ENCODE measurements at places on chromosomes 5 and 9.

- peak; percentile 8 for DNase-seq
Observed at GRCh38 chr5:40879163-40879942, 29.9 kb upstream of the C7 start.

DNA sequence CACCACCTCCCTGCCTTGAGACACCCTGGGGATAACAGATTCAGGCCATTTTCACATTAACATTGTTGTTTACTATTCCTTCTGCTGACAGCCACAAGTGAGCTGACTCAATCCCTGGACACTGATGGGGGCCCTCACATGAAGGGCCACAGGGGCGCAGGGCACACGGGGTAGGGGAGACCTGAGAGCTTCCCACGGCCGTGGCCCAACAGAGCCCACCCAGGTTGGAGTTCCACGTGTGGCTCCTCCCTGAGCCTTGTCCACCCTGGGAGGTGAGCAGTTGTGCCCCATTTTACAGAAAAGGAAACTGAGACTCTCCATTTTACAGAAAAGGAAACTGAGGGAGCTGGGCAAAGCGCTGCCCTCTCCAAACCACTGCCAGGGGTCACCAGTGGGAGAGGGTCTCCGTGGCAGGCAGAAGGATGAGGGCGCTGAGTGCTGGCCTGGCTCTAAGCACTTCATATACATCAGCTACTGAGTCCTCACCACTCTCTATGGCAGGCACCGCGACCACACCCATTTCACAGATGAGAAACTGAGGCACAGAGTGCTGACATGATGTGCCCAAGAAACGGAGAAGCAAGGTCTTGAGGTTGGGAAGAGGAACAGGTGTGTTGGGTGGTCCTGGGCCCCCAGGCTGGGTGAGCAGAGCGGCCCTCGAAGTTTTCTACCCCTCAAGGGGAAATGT lies 2.3 kb downstream of the NINJ1 start:
- no peak for DNase-seq

DNA sequence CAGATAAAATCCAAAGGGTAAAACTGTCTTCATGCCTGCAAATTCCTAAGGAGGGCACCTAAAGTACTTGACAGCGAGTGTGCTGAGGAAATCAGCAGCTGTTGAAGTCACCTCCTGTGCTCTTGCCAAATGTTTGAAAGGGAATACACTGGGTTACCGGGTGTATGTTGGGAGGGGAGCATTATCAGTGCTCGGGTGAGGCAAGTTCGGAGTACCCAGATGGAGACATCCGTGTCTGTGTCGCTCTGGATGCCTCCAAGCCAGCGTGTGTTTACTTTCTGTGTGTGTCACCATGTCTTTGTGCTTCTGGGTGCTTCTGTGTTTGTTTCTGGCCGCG lies 727 bp upstream of the ADRB2 start:
- DNase-seq, result no peak

GRCh38 chr9:135471791-135472640 lies 7.6 kb upstream of the PPP1R26 start:
- DNase-seq, result no peak

DNA sequence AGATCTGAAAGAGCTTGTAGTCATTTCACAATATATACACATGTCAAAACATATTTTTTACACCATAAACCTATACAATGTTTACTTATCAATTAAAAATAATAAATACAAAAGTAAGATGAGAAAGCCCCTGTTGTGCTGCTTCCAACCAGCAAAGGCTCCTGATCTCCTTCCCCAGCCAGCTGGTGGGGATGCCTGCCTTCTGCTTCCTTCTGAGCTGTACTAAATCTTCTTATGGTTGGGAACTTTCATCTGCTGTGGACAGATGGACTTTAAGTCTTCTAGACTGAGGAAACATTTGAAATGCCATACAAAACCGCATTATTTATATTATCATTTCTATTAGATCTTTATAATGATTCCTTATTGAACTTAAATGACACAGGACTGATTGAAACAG lies 745.3 kb upstream of the CHD1 start:
- DNase-seq, result no peak

- DNase-seq, result no peak
Observed at GRCh38 chr9:7752481-7752880, 47.1 kb downstream of the DMAC1 start.

DNA sequence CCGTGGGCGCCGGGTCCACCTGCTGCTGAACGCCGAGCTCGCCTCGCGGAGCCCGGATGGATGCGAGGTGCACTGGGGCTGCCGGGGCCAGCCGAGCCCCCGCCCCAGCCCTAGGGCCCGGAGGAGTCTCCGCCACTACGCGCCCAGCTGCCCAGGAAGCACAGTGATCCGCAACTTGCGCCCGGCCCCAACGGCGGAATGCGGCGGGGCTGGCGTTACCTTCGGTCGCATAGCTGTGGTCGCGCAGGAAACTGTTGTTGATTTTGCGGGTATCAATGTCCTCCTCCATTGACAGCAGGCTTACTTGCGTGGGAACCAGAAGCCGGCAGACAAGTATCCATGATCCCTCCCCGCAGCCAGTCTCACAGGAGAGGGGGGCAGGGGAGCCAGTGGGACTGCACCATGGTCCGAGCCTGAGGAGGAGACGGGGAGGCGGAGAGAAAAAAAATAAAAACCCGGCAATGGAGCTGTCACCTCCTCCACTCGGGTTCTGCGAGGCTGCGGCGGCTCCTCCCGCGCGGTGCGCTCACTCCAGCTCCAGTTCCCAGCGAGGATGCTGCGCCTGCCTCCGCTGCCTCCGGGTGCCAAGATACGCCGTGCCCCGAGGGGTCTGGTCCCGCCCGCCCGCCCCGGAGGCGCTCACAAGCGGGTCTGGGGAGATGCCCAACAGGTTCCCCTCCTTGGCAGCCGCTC lies 628 bp downstream of the PPP2R2B start:
- no peak for DNase-seq

- DNase-seq, result no peak
Observed at GRCh38 chr5:318931-319601, 2.4 kb upstream of the AHRR start.

DNA sequence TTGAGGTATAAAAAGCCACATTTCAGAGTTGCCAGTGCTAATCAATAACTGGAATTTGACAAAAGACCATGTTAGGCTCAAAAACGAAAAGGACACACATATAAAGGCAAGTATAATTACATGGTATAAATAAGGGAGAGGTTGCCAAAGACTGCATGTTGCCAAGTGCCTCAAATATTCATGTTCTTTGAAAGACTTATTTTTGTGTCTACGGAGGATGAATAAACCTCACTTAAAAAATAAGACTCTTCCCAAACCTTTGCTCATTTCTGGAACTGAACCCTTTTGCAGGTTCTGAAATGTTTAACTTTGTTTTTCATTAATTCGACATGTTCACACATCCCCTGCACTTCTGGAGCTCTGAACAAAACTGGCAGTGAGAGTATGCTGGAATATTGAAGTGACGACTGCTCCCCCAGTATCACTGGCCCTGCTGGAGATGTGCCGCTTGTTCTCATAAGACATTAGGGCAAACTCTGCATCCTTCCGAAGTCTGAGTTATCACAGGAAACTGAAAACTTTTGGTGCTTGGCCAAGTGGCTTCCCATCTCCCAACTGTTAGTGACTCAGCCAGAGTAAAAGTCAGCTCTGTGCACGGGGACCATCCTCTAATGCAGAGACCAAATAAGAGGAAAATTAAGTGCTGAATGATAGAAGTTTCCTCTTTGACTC lies 336.8 kb downstream of the GLIS3 start:
- peak; percentile 69 for DNase-seq

- no peak for DNase-seq
Observed at GRCh38 chr5:149811453-149811852, 81.3 kb downstream of the PPARGC1B start.

DNA sequence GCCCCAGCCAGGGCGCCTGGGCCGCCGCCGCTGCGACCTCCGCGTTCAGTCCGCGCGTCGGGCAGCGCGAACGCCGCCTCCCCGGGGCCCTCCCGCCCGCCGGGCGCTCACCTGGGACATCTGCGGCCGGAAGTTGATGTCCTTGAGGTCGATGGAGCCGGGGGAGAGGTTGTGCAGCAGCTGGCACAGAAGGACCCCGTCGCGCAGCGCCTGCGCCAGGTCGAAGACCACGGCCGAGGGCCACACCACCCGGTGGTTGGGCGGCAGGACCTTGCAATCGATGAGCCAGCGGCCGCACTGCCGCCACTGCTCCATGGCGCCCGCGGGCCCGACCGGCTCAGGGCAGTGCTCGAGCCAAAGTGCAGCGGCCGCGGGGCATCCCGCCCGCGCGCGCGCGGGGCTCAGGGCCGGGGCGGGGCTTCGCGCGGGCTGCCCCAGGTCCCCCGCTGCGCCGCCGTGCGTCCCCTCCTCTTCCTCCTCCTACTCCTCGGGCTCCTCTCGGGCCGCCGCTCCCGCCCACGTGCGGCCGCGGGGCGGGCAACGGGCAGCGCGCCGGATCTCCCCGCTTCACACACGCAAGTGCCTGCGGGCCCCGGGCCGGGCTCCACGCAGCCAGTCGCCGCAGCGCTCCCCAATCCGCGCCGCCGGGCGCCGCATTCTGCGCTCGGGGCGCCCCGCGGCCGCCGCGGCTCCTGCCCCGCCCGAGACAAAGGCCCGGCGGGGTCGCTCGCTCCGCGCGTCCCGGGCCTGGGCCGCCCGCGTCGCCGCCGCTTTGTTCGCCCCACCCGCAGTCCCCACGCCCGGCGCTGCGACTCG lies at the start of gene VAV2:
Gene VAV2, minus strand, starts transcription at position 361 of the 816 bp plus-strand sequence. Its CDS starts 46 bp downstream, at position 315.
- no peak for DNase-seq

DNA sequence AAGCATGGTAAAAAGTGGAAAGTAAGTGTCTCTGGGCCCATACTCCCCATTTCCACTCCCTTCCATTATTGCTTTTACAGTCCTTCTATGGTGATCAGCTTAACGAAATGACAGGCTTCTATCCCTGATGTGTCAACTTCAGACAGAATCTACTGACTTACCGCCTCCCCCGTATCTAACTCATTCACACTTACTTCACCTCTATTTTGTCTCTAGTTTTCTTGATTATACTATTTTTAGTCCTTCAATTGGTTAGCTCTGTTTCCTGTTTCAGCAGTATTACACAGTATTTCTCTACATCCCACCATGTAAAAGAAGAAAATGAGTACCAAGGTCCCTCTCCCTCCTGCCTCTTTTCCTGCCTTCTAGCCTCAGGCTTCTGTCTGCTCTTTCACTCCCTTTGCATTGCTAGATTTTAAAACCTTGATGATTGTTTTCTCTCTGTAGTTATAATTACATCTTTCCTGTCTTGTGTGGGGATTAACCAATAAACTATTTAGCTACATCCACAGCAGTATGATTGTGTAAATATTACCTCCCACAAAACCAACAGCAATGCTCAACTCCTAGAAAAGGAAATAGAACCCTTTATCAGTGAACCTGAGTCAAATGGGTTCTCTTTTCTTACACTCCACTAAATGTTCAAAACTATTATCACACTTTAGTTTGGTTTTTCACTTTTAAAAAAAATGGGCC lies 53.4 kb downstream of the GNAQ start:
- no peak for DNase-seq

GRCh38 chr9:32487981-32488380 lies 38.0 kb downstream of the RIGI start:
- DNase-seq, result peak; percentile 24

DNA sequence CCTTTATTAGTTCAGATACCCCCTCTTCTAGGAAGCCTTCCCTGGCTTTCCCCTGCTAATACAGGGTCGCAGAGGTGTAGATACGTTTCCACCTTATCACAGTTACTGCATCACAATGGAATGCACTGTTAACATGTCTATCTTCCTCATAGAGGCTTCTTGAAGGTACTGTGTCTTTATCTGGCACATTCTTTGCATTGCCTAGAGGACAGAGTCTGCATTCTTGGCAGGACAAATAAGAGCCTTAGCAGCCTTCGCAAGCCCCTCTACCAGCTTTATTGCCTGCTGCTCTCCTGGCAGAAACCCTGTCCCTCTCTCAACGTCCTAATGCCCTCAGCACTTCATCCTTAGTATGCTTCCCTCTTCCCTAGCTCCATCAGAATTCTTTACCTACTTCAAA lies 31.6 kb downstream of the SLC1A3 start:
- DNase-seq, result no peak

- no peak for DNase-seq
Observed at GRCh38 chr5:139848508-139849100, 53.0 kb downstream of the PSD2 start.

DNA sequence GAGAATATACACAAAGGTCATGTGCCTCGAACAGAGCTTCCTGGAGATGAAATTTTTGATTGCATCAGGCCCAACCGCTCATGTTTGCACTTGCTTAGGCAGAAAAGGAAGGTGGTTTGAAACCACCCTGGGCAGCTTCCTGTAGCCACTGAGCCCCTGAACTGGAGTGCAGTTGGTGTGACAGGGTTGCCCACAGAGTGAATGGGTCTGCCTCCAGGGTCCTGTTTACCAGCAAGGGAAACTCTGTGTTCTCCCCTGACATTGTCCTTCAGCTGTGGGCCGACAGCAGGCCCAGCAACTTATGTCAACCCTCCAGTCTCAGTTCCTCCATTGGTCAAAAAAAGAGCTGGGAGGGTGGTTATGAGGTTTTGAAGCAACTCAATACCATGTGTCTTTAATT lies 289.6 kb downstream of the KIF4B start:
- no peak for DNase-seq

DNA sequence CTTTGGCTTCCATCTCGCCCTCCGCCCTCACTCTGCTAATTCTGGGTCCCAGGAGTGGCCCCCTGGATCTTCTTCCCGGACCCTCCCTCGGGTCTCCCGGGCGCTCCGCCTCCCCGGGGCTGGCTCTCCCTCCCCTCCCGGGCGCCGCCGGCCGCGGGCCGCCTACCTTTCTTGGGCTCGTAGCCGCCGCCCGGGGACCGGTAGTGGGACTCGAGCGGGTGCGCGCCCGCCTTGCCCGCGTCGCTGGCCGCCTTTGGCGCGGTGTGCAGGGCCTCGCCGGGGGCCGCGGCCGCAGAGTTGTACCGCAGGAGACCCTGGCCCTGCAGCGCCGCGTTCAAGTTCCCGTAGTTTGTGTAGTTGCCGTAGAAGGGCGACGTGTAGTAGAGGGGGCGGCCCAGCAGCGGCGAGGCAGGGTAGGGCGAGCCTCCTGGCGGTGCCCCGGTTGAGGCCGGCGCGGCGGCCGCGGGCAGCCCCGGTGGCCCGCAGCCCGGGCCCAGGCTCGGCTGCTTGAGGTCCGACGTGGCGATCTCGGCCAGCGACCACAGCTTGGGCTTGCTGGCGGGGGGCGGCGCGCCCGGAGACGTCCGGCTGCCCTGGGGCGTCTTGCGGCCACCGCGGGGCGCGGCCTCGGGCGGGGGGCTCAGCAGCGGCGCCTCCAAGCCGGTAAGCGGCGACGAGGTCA lies 3.2 kb downstream of the IRX2 start:
- no peak for DNase-seq

- DNase-seq, result no peak
Observed at GRCh38 chr9:135991771-135992170, 30.6 kb upstream of the UBAC1 start.

DNA sequence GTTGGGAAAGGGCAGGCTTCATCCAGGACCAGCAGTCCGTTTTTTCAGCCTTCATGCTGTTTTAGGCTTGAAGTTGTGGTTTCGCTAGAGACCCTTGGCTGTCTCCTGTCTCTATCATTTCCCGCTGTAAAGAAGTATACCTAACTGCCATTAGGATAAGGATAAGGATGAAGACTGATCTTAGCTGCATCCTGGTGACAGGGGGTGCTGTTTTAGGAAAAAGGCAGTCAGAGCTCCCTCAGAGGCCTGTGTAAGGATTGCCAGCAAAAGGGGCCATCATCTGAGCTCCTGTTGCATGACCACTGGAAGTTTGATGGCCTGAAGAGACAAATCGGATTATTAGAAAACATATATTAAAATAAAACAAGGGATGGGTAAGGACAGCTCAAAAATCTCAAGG lies 64.8 kb upstream of the FGF10 start:
- no peak for DNase-seq

- DNase-seq, result no peak
Observed at GRCh38 chr9:114003758-114004157, 74.3 kb downstream of the AMBP start.
